ENCODE measurements at places on chromosomes 5 and 9.

DNA sequence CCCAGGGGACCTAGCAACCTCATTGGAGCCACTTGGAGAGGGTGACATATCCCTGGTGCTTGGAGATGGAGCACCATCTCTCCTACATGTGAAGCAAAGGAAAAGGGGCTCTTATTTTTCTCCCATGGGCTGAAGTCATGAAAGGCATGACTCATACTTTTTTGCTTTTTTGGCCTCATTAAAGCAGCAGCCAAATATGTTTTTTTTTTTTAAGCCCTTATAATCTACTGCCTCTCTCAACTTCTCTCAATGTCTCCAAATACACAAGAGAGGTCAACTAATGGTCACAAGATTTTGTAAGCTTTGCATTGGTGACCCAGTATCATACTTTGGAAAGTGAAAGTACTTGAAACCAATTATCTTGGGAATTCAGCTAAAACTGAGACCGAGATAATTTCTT, 1.6 kb upstream of the CFAP90 start:
- no peak for DNase-seq

GRCh38 chr9:75101004-75101588, 12.8 kb downstream of the OSTF1 start:
- no peak for DNase-seq

GRCh38 chr9:136856541-136857141, 4.5 kb downstream of the MAMDC4 start:
- DNase-seq = no peak

DNA sequence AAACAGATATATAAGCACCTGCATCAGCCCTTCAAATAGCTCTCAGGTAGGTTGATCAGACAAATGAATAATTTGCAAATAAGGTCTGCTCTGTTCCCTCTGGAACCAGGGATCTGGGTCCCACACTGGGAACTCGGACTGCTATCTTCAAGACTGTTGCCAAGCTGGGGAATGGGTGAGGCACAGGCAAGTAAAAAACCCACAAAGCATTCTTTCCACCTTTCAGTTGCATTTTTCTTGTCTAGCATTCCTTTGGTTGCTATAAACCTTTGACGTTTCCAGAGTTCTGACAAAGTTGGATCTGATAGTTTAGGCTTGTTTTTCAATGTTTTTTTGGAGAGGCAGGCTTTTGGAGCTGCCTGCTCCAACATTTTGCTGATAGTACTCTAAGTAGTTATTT, 20.1 kb downstream of the FBXL17 start:
- DNase-seq = no peak
